Fibroblast of pulmonary artery (primary cell): ENCODE measurements at places on chromosomes 2 and 18.

DNA sequence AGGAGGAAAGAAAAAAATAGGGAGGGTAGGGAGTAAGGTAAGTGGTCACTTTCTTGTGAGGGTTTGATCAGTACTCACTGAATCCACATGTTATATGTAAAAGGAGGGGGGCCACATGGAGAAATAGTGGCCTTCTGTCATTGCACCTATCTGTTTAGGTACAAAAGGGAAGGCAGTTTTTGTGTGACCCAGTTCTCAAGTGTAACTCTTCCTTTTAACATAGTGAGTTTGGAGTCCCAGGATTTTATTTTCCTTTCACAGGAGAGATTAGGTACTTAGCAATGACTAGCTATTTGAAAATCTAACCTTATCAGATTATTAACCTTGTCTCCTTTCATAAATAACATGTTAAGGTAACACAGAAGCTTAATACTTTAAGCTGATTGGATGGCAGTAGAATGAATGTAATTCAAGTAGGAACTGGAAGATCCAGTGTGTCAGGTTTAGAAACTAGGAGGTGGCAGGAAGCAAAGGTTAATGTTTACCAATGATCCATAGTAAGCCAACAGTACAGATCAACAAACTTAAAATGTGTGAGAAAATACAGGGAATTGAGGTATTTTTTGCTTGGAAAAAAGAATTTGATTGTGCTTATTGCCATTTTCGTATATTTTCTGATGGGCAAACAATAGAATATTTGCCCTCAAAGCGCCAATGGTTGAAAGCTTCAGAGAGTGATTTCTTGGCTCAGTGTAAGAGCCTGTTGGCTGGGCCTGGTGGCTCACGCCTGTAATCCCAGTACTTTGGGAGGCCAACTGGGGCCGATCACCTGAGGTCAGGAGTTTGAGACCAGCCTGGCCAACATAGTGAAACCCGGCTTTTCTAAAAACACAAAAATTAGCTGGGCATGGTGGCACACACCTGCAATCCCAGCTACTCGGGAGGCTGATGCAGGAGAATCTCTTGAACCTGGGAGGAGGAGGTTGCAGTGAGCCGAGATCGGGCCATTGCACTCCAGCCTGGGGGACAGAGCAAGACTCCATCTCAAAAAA lies 11.3 kb downstream of the HNMT start:
- no peak for DNase-seq

DNA sequence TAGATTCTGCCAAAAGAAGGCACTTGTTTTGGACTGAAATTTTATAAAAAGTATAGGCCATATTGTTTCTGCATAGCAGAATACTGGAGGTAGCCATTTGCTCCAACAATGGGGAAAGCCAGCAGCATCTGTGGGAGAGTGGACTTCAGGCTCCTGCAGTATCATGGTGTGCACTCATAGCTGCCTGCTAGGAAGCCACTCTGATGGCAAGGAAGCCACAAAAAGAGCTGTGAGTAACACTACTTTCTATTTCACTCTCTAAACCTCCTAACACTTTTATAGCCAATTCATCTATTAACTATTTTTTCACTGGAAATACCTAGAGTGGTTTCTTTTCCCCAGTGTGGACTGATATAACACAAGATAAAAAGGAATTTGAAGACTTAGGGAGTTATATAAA lies 144.4 kb upstream of the KCNJ3 start:
- no peak for DNase-seq

GRCh38 chr2:102632380-102633175 lies 13.2 kb downstream of the SLC9A2 start:
- DNase-seq, result no peak

- DNase-seq, result no peak
These were observed 385.5 kb downstream of the SETBP1 start for GRCh38 chr18:45066210-45066609.

DNA sequence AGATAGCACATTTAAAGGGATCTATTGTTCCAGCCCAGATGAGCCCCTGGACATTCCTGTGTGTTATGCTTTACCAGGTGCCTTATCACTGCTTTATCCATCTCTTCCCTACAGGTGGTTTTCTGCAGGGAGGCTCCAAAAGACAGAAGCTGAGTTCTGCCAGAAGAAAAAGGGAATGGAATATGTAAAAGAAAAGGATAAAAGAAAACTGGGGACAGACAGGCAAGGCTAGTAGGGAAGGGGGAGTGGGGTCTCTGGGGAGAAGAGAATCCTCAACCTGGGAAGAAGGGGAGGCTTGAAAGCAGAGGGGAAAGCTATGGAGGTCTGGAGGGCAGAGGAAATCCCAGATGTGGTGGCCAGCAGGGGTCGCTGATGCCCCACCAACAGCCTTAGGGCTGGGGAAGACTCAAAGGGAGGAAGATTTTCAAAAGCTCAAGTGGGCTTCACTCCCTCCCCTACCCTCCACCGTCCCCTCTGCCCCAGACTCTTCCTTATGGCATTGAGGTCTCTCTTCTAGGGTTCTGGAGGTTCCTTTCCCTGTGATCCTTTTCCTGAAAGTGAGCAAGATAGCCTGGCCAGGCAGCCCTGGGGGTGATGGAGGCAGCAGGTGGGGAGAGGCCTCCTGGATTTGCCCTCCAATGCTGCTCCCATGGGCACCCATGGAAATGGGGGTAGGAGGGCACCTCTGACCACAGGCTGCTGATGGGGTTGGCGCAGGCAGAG lies 178.1 kb upstream of the PKDCC start:
- peak; percentile 76 for DNase-seq

DNA sequence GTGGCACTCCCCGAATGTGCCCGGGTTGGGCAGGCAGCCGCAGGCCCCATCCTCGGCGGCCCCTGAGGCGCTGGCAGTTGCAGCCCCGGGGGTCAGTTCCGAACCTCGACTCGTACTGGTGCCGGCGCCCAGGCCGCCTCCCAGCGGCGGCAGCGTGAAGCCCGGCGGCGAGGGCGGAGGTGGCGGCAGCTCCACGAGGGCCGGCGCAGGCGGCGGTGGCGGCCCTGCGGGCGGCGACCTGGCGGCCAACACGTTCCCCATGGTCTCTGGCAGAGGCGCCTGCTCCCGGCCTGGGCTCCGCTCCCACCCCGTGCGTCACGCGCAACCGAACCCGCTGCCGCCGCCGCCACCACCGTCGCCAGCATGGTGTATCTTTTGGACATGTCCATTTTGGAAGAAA lies 196.3 kb downstream of the CCDC74A start:
- no peak for DNase-seq

GRCh38 chr18:374721-375168 lies 106.9 kb upstream of the THOC1 start:
- no peak for DNase-seq

DNA sequence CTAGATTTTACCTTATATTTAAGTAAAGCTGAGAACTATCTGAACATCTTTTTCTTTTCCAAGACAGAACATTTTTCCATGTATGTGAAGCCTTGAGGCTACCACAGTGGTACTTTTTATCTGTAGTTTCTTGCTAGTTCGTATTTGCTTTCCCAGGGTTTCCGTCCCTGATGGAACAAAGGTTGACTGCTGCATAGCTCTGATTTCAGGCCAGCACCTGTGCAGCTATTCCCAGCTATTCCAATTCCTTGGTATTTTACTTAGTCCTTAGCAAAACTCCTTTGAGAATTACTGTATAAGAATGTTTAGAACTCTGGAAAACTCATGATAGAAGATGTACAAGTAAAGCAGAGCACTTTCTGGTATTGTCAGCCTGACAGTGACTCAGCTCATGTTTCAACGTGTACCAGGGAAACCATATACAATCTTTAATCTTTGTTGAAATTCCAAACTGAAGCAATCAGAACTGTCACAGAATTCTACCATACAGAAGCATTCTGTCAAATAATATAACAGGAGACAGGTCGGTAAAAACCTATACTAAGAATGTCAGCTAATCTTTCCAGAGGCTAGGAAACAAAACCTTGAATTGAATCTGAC lies 162.2 kb downstream of the PKP4 start:
- peak; percentile 29 for DNase-seq

DNA sequence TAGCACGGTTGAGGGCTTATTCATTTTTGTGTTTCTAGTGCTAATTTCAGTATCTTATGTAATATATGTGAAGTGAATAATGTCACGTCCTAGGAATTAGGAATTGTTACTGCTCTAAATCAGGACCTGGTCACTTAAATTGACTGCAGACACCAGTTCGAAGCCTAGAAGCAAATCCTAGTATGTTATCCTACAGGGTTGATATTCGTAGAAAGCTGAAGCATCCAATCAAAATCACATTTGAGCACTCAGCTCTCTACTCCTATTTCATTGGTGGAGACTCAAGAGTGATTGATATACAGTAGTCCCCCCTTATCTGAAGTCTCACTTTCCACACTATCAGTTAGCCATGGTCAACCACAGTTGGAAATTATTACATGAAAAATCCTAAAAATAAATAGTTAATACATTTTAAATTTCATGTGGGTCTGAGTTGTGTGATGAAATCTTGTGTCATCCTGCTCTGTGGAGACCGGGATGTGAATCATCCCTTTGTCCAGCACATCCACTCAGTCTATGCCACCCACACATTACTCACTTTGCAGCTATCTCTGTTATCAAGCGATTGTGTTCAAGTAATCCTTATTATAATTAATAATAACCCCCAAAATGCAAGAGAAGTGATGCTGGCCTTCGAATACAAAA lies 35.2 kb upstream of the SCN9A start:
- peak; percentile 88 for DNase-seq

DNA sequence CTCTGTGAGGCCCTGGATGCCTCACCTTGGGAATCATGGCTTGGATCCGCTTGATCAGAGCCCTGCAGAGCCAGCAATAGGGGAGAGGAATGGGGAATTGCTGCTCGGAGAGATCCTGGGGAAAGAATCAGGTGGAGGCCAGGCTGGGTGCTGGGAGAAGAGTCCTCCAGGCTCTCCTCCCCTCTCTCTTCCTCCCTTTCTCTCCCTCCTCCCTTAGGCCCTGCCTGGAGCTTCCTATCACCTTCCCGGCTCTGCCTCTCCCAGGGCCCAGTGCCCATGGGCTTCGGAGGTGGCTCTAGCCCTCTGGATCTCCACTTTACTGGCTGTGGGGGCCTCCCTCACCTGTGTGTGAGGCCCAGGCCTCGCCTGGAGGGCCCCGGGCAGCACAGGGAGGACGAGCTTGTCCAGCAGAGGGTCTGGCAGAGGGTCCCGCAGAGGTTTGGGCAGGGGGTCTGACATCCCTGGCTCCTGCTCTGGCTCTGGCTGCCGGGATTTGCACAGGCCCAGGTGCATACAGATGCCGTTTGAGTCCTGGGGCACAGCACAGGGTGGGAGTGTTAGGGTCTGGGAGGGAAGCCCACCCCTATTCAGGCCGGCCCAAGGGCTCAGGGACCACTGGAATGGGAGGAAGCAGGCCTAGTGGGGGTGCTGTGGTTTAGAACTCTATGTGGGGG lies 2.6 kb downstream of the SFTPB start:
- DNase-seq, result no peak

- DNase-seq, result peak; percentile 73
These were observed 36.4 kb downstream of the WDSUB1 start for GRCh38 chr2:159249990-159250715.

DNA sequence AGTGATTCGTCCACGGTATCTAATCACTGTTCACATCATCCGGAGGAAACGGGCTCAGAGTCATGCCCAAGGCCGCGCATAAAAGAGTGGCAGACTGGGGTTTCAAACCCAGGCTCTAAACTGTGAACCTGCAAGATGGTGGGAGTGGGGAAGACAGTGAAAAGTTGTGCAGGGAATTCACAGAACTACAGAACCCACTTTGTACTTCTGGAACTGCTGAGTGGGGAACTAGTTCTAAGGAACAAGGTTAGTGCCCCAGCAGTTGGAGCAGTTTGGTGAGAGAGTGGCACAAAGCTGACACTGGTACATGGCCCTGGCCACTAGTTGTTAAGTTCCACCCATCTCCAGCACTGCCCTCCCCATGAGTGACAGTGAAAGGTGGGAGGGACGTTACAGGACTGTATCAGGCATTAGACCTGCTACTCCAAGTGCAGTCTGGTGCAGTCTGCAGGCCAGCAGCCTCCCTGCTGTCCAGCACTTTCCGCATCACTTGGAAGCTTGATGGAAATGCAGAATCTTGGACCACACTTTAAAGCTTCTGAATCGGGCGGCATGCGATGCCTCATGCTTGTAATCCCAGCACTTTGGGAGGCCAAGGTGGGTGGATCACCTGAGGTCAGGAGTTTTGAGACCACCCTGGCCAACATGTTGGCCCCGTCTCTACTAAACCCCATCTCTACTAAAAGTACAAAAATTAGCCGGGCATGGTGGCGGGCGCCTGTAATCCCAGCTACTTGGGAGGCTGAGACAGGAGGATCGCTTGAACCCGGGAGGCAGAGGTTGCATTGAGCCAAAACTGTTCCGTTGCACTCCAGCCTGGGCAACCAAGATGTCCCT lies 47.3 kb downstream of the C2orf42 start:
- peak; percentile 61 for DNase-seq

- DNase-seq, result no peak
These were observed 24.5 kb upstream of the GIGYF2 start for GRCh38 chr2:232672588-232672987.

DNA sequence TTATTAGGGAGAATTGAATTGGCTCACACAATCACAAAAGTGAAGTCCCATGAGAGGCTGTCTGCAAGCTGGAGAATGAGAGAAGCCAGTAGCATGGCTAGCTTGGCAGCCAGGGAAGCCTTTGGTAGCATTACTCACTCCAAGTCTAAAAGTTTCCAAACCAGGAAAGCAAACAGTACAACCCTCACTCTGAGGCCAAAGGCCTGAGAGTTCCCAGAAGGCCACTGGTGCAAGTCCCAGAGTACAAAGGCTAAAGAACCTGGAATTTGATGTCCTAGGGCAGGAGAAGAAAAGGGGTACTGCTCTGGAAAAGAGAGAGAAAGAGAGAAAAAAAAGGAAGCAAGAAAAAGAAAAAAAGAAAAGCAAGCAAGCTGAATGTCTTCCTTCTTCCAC lies 318.2 kb downstream of the RND3 start:
- peak; percentile 81 for DNase-seq

DNA sequence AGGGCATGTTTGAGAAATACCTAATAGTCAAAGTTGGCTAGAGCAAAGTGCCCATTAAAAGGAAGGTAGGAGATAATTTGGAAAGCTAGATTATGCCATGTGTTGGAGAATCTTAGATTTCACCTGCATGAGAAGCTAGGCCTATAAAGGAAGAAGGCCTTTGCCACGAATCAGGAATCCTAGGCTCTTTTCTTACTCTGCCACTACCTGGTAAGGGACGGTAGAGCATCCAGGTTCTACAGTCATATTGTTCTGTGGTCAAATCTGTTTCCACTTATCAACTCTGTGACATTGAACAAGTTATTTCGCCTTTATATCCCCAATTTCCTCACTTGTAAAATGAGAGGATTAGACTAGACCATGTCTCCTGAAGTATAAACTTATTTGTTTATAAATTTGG lies 3.6 kb upstream of the KCNJ3 start:
- no peak for DNase-seq
